Tongue (tissue), 3 donors: ENCODE measurements at places on chromosomes 2 and 18. TPM values are rescaled to one million over a fixed set of nuclear protein-coding genes. Genes with fewer than 3 reads are reported as not detected.

TTR gene
- not detected for total RNA-seq

- no peak for DNase-seq
These were observed 39.6 kb downstream of the ZFP36L2 start for GRCh38 chr2:43186679-43187374.

DNA sequence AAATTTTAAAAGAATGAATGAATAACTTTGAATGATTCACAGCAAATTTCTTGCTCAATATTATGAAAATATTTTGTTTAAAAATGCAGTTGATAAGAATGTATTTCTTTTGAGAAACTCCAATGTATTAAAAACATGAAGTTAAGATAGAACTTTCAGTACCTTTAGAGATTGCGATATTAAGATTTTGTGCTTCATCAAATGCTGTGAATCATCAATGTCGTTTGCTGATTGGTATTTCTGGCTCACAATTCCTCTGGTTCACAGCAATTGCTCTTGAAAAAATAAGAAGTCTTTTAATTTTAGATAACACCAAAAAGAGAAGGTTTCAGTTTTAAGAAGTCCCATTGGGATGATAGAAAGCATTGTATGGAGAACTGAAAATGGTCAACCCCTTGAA, 228.7 kb downstream of the IKZF2 start:
- DNase-seq, result no peak

GRCh38 chr18:39655341-39655740, 2089.7 kb upstream of the CELF4 start:
- no peak for DNase-seq

DNA sequence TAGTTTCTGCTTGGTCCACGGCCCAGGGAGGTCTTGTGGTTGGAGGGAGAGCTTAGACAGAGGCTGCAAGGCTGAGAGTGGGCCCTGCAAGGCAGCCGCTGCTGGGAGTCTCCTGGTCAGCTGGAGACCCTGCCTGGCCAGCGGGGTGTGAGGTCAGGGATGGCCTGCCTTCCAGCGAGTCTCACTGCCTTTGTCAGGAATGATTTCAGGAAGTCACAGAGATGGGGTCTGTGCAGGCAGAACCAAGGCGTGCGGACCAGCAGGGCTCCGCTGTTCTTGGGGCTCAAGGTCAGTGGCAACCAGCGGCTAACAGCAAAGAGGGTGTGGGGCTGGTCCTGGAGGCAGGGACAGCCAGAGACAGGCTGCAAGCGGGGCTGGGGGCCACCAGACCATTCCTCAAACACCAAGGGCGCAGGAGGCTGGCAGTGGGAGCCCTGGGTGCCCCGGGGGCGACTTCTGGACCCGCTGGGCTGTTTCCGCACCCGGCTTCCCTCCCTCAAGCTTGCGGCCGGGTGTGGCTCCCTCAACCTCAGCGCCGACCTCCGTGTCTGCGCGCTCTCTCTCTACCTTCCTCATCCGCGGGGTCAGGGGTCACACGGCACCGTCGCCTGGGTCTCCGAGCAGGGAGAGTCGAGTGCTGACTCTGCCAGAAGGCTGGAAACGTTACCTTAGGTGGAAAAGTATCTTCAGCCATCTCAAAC, 124.5 kb upstream of the CTDP1 start:
- no peak for DNase-seq

DNA sequence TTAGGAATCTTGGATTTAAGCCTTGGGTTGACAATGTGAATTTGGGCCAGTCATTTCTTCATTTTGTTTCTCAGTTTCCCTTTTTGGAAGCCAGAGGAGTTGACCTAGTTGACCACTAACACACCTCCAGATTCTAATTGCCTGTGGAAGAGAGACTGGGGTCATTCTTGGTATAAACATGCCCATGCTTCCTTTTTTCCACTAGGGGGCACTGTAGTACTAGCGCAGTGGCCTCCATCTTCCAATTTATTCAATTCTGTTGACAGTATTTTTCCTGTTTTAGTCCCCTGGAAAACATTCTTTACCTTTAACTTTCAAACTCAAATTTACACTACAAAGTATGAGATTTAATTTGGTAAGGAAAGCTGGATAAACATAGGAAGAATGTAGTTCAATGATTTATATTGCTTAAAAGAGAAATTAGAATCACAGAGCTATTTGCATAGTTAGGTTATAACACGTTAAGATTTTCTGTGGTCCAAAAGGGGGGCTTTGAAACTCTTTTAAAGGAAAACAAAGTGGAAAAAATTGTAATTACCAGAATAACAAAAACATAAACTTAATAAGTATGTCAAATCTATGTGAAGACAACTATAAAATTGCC, 57.5 kb upstream of the AGPS start:
- peak; percentile 69 for DNase-seq
